Stimulated activated CD8-positive, alpha-beta memory T cell treated with anti-CD3 and anti-CD28 coated beads, Interleukin-2, amount 100 ng/mL, for 1 hour (primary cell): ENCODE measurements at places on chromosomes 6 and 20.

DNA sequence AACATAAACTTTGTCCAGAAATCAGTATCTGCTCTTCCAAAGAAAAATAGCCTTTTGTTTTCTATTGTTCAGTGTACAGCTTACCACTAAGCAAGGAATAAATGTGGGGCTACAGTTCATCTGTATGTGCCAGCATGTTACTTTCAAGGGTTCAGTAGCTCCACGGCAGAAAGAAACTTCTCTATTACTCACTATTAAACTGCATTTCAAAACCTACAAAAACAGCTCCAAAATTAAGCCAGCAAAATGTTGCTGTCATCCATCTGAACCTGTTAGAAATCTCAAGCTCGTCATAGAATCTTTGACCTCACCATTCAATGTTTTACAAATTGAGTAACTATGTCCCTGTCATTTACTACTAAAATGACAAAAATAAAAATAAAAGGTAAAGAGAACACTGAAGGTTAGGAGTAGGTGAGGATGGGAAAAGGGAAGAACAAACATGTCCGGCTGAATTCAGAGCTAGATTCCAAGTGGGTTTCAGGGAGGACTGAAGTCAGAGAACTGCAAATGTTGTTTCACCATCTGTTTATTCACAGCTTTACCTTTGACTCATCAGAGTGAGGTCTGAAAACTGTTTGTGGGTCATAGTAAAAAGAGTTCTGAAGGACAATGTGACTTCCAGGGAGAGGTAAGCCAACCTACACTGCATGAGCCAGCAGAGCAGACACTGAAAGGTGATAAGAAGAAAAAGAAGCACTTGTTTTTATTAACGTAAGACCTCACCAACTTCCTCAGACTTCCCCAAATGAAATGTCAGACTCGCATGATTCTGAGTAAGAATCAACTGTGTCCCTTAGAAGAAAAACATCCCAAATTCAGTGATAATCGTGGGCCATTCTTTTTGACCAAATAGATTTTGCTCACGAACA, 62.0 kb downstream of the ATXN1 start:
- no peak for DNase-seq

- DNase-seq = no peak
These were observed 9.9 kb upstream of the NCOA5 start for GRCh38 chr20:46099491-46100287.

- no peak for DNase-seq
These were observed 18.7 kb upstream of the DUSP22 start for GRCh38 chr6:273551-274058.

DNA sequence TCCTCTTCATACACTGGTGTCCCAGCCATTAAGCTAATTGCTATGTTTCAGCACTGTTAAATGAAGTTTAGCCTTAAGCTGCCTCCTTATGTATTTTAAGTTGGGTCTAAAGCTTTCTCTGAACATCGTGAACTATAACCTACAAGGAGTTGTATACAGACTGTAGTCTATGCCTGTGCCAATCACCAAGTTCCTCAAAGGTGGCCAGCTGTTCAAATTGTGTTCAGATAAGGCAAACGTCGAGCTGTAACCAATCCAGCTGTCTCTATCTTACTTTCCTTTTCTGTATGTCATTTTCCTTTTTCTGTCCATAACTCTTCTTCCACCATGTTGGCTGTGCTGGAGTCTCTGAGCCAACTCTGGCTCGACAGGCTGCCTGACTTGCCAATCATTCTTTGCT, 199.6 kb downstream of the OGFRL1 start:
- no peak for DNase-seq

GRCh38 chr6:116159782-116160524, 34.0 kb upstream of the COL10A1 start:
- DNase-seq = no peak

DNA sequence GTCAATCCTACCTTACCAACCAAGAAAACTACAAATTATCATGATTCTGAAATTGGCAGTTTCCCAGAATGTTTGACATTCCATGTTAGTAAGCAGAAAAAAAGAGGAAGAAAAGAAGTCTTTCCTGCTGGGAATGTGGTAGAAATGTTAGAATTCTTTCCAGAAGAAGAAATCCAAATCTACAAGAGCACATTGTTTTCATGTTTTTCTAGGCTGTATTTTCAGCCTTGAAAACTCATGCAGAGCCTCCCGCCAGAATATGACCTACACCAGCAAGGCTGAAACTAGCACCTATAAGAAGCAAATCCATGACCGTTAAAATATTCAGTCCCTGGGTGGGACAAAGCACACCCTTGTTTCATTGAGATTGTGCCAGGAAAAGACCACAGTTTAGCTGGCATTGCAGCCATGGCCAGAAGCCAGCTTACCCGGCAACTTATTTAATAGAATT, 259.4 kb downstream of the GJA1 start:
- DNase-seq = no peak

DNA sequence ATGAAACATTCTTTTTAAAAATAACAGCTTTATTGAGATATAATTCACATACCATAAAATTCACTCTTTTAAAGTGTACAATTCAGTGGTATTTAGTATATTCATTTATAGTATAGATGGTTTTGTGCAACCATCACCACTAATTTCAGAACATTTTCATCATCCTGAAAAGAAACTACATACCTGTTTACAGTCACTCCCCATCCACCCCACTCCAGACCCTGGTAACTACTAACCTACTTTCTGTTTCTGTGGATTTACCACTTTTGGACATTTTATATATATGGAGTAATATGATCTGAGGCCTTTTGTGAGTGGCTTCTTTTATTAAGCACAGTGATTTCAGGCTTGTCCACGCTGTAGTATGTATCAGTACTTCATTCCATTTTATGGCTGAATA, 2.5 kb upstream of the TMEM217 start:
- no peak for DNase-seq

- DNase-seq = no peak
These were observed 330.0 kb downstream of the ZFAND3 start for GRCh38 chr6:38149531-38149930.

GRCh38 chr6:6646859-6647258, 58.3 kb downstream of the LY86 start:
- DNase-seq = no peak

DNA sequence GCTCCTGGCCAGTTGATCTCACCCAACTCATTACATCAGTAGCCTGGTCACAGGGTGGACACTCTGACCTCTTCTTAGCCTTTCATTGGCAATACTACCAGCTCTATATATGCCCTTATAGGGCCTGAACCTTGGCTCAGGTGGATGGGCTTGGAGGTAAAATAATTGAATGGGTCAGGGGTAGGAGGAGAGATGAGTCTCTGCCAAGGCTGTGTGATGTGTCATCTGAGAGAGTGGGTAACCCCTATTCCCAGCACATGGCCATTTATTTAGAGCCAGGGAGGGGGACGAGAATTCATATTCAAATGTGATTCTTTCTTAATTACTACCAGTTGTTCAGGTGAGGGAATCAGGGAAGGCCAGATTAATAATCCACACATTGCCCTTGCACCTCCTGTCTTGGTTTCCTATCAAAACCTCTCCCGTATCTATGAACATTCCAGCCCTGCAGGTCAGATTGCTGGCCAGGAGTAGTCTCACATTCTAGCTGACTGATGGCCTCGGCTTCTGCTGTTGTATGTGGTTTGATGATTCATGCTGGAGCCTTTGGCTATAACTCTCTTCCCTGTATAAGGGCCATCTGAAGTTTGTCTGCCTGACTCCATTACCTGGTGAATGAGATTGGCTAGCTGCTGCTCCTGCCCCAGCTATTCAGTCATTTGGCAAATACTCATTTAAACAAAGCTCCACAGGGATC, 13.4 kb downstream of the C20orf173 start:
- no peak for DNase-seq

GRCh38 chr20:16078172-16078898, 494.9 kb downstream of the KIF16B start:
- DNase-seq = no peak

DNA sequence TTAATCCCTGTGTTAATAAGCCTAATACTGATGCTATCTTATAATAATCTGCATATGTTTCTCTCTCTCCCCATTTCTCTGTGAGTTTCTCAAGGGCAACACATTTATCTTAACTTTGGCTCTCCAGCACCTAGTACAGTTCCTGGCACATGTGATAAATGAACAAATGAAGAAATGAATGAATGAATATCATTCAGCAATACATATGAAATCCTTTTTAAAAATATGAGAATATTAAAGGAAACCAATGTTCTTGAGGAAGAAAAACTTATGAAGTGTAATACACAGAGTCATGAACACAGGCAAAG, 55.9 kb downstream of the PIGU start:
- no peak for DNase-seq

DNA sequence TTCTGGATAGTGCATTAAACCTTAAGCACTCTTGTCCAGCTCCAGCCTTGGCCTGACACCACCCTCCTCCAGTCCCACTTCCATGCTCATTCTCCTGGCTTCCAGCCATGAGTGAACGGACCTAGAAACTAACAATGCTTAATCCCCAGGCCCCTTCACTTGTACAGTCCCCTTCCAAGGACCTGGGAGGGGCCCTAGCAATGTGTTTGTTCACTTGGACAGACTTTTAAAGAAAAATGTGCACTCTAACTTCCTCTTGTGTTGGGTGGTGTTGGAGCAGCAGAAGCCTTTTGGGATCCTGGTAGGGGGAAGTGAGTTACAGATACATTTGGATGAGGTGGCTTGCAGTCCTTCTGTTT, 48.9 kb upstream of the CCN6 start:
- DNase-seq = no peak

GRCh38 chr6:158770533-158771330, 48.4 kb downstream of the EZR start:
- no peak for DNase-seq

- no peak for DNase-seq
These were observed 178.4 kb upstream of the ARID1B start for GRCh38 chr6:156598855-156599180.

GRCh38 chr20:51802170-51802751, at the start of gene SALL4:
TSS of gene SALL4 (minus strand) at chr20:51802521. CDS start at chr20:51802408, 113 bp downstream.
- no peak for DNase-seq

GRCh38 chr20:33995053-33995831, 1.5 kb downstream of the RALY start:
- no peak for DNase-seq

DNA sequence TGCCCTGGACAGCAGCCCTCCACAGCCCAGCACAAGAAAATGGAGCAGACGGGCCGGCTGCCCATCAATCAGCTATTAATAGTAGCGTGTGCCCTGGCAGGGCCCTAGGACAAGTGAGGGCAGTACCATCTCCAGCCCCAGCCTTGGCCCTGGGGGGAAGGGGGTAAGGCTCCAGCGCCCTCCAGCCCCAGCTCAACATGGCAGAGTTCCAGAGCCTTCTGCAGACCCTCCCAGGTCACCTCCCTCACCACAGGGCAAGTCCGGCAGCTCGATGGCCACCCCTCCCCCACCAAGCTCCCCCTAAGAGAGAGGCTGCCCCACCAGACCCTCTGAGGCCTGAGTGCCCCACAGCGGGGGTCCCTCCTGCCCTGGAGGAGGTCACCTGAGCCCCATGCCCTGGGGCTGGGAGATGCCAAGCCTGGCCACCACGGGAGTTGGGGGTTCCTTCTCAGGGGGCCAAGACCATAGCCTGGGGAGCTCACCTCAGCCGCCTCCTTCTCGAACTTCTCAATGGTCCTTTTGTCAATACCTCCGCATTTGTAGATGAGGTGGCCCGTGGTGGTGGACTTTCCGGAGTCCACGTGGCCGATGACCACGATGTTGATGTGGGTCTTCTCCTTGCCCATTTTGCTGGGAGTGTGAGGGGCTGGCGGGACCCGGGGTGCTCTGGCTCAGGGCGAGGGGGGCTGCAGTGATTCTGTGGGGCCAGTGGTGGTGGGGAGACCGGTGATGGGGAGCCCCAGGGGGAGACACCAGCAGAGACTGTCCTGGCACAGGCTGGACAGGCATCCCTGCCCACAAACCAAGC, 1.5 kb downstream of the EEF1A2 start:
- DNase-seq = no peak

GRCh38 chr6:137315081-137315480, 95.9 kb upstream of the IFNGR1 start:
- DNase-seq = no peak

DNA sequence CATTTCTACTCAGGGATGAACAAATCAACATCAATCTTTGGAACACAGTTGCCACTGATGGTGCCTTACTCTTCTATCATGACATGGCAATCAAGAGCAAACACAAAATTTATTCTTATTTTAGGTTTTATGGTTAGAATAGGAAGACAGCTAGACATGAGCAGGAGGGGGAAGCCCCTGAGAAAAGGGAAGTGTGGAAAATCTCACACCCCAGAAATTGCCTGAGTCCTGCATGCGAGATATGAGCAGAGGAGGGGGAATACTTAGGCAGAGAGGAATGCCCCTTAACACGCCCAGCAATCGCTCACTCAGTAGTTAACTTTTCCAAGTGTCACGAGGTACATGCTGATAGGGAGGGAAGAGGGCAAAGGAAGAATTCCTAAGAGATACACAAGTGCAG, 79.3 kb downstream of the PLG start:
- no peak for DNase-seq

- DNase-seq = no peak
These were observed 15.6 kb upstream of the SYNDIG1 start for GRCh38 chr20:24453869-24454268.

- DNase-seq = no peak
These were observed 478.4 kb upstream of the SOX4 start for GRCh38 chr6:21115111-21115510.

GRCh38 chr6:108872141-108872557, 23.9 kb downstream of the ARMC2 start:
- DNase-seq = no peak

- DNase-seq = no peak
These were observed 30.9 kb upstream of the OCSTAMP start for GRCh38 chr20:46581391-46581790.

DNA sequence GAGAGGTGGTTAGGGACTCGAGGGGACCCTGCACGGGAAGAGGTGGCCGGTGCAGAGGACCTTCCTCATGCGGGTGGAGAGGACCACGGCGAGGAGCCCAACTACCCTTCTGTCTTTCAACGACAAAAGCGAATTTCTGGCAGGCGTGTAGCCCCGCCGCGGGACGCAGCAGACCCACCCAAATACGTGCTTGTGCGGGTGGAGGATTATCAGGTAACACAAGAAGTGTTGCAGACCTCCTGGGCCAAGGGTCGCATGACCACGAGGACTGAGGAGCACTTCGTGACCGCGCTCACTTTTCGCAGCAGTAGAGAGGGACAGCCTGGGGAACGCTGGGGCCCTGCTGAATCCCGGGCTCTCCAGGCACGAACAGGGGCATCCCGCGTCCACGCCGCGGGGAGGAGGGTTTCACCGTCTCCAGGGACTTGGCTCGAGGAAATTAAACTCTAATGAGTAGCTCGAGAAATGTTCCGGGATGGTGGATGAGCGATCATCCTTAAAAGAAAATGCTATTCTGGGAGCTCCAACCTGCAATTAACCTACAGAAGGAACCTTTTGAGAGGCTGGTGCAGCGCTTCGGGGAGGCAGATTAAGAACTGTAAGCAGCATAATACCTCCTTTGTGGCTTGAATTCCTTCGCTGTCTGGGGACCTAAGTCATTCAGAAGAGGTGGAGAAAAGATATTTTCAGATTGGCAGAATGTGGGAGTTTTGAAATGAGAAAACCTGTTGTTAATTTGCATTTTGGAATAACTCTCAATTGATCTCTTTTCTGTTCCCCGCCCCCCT, 804 bp downstream of the C6orf141 start:
- no peak for DNase-seq
